ENCODE measurements at places on chromosomes 7 and 10.

GRCh38 chr10:71269301-71270288 lies 49.5 kb upstream of the SLC29A3 start:
- DNase-seq = no peak

- no peak for DNase-seq
These were observed 74.8 kb upstream of the FOXK1 start for GRCh38 chr7:4607311-4607729.

GRCh38 chr7:67671006-67671548 lies 674.4 kb downstream of the TYW1 start:
- no peak for DNase-seq

DNA sequence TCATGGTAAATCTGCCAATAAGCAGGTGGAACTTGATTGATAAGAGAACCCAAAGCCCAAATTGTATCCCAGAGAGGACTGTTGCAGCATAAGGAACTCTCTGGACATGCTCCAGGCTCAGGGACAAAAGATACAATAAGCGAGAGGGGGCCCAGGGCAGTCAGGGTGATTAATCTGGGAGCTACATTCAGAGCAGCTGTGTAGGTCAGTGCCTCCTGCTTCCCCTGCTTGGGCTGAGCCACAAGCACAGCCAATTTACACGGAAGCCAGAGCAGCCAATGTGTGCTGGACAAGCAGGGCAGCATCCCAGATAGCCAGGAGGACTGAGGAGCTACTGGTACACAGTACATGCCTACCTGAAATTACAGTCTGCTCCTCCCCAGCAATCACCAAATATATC lies 24.2 kb downstream of the MYPN start:
- no peak for DNase-seq

GRCh38 chr7:140677496-140677895 lies 4.8 kb downstream of the ADCK2 start:
- no peak for DNase-seq

DNA sequence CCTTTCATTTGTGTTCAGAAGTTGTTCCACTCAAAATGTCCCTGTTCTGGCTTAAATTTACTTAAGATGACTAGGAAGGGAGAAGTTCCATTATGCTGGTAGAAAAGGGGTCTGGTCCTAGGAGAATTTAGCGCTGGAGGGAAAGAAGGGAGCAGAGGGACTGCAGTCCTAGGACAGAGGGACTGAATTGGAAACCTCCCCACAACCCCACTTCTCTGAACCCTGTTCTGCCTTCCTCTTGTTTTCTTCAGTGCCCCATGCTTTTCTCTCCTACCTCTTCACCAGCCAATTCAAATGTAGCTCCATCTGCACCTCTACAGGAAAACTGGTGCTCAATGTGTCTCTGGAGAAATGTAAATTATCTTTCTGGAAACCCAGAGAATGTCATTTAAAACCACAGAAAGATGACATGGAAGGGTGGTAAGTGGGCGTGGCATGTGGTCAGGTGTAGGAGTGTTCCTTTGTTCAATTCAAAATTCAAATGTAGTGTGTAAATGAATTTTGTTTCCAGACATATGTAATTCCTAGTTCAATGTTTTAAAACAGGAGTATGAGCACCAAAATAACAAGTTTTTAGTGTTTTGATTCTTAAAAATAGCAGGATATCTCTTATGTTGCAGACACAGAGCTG lies 24.0 kb upstream of the RHOBTB1 start:
- no peak for DNase-seq

DNA sequence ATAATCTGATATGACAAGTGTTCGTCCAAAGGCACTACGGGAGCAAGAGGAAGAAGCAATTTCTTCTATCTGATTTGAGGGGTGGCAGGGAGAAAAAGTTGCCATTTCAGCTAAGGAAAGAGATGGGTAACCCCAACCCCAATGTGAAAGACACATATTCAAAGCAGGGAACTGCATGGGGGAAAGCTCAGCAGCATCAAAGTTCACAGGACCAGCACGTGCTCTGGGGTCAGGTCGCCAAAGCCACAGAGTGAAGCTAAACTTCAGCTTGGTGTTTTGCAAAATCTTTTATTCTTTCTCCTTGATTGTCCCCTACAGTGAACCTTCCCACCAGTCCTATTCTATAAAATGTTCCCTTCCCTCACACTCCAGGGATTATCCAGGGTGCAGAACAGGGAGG lies 112.8 kb upstream of the PPP2R2D start:
- DNase-seq = no peak

DNA sequence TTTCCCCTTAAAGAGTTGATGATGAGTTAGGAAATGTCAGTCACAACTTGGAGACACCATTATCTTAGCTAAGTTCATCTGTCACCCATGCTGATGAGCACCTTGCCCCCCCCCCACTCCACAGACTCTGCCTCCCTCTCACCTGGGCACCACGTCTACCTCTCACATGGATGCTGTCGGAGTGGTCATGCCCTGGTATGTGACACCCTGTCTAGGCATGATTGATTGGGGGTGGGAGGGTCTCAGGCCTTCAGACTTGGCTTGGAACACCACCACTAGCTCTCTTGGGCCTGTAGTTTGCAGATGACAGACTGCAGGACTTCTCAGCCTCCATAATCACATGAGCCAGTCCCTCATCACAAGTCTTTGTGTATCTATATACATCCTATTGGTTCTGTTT lies 78.0 kb downstream of the WDR37 start:
- no peak for DNase-seq

DNA sequence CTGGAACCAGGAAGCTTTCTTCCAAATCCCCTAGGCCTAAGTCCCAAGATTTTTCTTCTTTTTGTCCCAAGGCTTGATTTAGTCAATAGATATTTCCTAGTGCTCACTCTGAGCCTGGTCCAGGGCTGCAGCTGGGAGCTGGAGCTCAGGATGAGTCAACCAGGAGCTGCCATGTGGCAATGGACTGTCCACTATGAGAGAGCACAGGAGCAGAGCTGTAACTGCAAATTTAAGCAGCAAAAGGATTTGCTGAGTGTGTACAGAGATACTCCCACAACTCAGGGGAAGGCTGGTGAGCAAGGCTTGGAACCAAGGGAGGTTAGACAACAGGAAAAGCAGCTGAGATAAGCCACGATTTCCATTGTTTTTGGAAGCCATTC lies 92.1 kb upstream of the CXCL12 start:
- no peak for DNase-seq

DNA sequence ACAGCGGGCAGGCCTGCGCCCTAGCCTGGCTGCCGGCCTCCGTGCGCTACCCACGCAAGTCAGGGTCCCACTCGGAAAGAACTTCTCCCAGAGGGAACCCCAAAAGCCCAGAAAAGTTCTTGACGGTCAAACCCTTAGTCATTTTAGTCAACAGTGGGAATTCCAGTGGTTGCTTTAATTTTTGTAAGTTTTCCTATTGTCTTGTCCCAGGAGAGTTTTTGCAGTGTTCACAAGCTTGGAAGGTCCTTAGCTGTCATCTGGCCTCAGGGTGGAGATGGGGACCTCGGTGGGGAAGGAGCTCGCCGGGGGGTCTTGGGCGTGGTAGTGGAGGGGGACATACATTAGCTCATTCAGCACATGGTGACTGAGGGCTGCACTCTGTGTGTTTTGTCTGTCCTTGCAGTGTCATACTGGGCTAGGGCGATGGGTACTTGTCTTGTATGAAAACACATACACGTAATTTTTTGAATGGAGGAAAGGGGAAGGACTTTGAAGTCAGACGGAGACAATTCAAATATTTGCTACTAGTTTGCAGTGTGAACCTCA lies 736 bp downstream of the MINDY4 start:
- DNase-seq = no peak

- no peak for DNase-seq
These were observed 14.4 kb upstream of the ATP6V0E2 start for GRCh38 chr7:149859369-149859768.

- no peak for DNase-seq
These were observed 31.6 kb upstream of the LAMB1 start for GRCh38 chr7:108034586-108034985.

- no peak for DNase-seq
These were observed 4.8 kb downstream of the LRRC18 start for GRCh38 chr10:48934672-48935501.

GRCh38 chr7:67487316-67487715 lies 490.7 kb downstream of the TYW1 start:
- no peak for DNase-seq

DNA sequence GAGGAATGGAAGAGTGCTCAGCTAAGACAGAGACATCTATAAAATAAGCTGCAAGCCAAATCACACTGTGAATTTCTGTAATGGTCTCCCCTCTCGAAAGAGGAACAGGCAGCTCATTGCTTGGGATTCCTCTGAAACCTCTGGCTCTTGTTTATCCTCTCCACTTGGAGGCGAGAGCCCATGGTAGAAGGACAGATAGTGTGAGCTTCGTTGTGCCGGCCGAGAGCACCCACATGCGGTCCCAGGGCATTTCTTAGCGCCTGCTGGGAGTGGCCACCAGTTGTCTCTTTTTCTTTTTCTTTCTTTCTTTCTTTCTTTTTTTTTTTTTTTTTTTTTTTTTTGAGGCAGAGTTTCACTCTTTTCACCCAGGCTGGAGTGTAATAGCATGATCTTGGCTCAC lies 26.2 kb downstream of the CNPY1 start:
- no peak for DNase-seq

DNA sequence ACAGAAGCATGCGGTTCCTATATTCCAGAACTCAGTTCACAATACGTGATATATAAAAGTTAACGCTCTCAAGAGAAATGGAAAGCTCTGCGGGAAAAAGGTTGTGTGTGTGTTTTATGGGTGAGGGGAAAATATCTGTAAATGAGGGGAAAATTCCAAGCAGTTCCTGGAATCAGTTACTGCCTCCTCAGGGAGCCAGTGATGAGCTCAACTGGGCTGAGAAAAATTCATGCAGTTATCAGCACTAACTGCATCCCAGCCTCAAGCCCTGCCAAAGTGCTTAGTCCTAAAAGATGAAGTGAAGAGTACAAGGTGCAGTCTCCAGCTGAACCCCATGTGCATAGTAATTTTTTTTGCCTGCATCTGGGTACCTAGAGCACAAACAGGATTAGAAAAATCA lies 191.9 kb downstream of the CDK14 start:
- DNase-seq = no peak

- DNase-seq = no peak
These were observed 1.4 kb upstream of the VSTM4 start for GRCh38 chr10:49116509-49117375.

GRCh38 chr10:93173967-93174845 lies 100.5 kb downstream of the CYP26A1 start:
- no peak for DNase-seq

- no peak for DNase-seq
These were observed 1.8 kb downstream of the TPST1 start for GRCh38 chr7:66206934-66207240.

Data from stimulated activated CD8-positive, alpha-beta memory T cell treated with anti-CD3 and anti-CD28 coated beads, Interleukin-2, amount 100 ng/mL, for 1 hour (primary cell).